Bronchial smooth muscle cell (primary cell): ENCODE measurements at places on chromosomes 1 and 21. TPM values are rescaled to one million over a fixed set of nuclear protein-coding genes. Genes with fewer than 3 reads are reported as not detected.

Gene COA6
- total RNA-seq, result 24.9 and 30.7 TPM in 2 replicates

Gene HAO2
- total RNA-seq, result not detected in 2 replicates

Gene OR2L13
- total RNA-seq, result not detected in 2 replicates

Gene RGS18
- 0.16 TPM in 1 of 2 replicates, not detected in the other for total RNA-seq

Gene ADGRB2
- 6.9 and 10.6 TPM in 2 replicates for total RNA-seq

Gene ZNF593
- total RNA-seq, result 16.1 and 25.8 TPM in 2 replicates

Gene TTC13
- 5.3 and 5.8 TPM in 2 replicates for total RNA-seq

Gene ANGPTL1
- 3.0 and 3.9 TPM in 2 replicates for total RNA-seq

Gene MAP3K21
- total RNA-seq, result 0.32 and 0.52 TPM in 2 replicates

Gene CBS
- 33.1 and 57.7 TPM in 2 replicates for total RNA-seq

Gene PI4KB
- total RNA-seq, result 35.5 and 52.5 TPM in 2 replicates

Gene HSPA6
- total RNA-seq, result 4.4 and 8.4 TPM in 2 replicates

Gene RHD
- not detected in 2 replicates for total RNA-seq

Gene TCP10L
- 0.32 and 0.34 TPM in 2 replicates for total RNA-seq

Gene CRABP2
- total RNA-seq, result 80.6 and 167 TPM in 2 replicates

Gene PHTF1
- 17.2 and 22.9 TPM in 2 replicates for total RNA-seq

Gene BPNT1
- total RNA-seq, result 18.0 and 19.3 TPM in 2 replicates

Gene CRYBG2
- under 0.01 TPM in 1 of 2 replicates, not detected in the other for total RNA-seq

Gene AVPR1B
- not detected in 2 replicates for total RNA-seq

Gene WNT3A
- total RNA-seq, result not detected in 2 replicates

Gene RAB42
- total RNA-seq, result 3.6 and 3.8 TPM in 2 replicates

Gene TMEM125
- not detected in 2 replicates for total RNA-seq

Gene LRRC71
- total RNA-seq, result not detected in 2 replicates

Gene COL9A2
- total RNA-seq, result 2.5 and 4.3 TPM in 2 replicates

Gene SLC22A15
- 2.7 and 3.0 TPM in 2 replicates for total RNA-seq

Gene HECTD3
- 17.7 and 17.9 TPM in 2 replicates for total RNA-seq

Gene HRNR
- not detected in 2 replicates for total RNA-seq

Gene PBX1
- 73.0 and 77.5 TPM in 2 replicates for total RNA-seq

Gene SMYD2
- total RNA-seq, result 19.7 and 29.5 TPM in 2 replicates

Gene S100A12
- total RNA-seq, result not detected in 2 replicates

Gene NBPF4
- total RNA-seq, result not detected in 2 replicates

Gene GOLT1A
- total RNA-seq, result not detected in 2 replicates

Gene SLFNL1
- total RNA-seq, result 0.32 and 0.60 TPM in 2 replicates

Gene HMGN2
- total RNA-seq, result 133 and 190 TPM in 2 replicates

Gene PGLYRP4
- not detected in 2 replicates for total RNA-seq

Gene MSH4
- total RNA-seq, result 0.16 and 0.52 TPM in 2 replicates

Gene NDUFS2
- total RNA-seq, result 196 and 209 TPM in 2 replicates

Gene ACKR1
- total RNA-seq, result not detected in 2 replicates

Gene FCRL3
- total RNA-seq, result not detected in 2 replicates

Gene ITLN2
- not detected in 2 replicates for total RNA-seq

Gene CYP4X1
- total RNA-seq, result not detected in 2 replicates

Gene KAZN
- 3.8 and 5.8 TPM in 2 replicates for total RNA-seq

Gene KRTAP21-1
- not detected in 2 replicates for total RNA-seq

Gene FCAMR
- under 0.01 TPM in 1 of 2 replicates, not detected in the other for total RNA-seq

Gene MROH9
- total RNA-seq, result 0.09 TPM in 1 of 2 replicates, not detected in the other

Gene ARMH1
- 2.6 and 3.5 TPM in 2 replicates for total RNA-seq

Gene CFHR3
- not detected in 2 replicates for total RNA-seq

Gene NR5A2
- total RNA-seq, result under 0.01 TPM in 1 of 2 replicates, not detected in the other

Gene C1orf116
- total RNA-seq, result under 0.01 TPM in 2 replicates

Gene KRTAP10-2
- total RNA-seq, result not detected in 2 replicates
